ENCODE measurements at places on chromosomes 13 and 19. TPM values are rescaled to one million over a fixed set of nuclear protein-coding genes. Genes with fewer than 3 reads are reported as not detected.

DNA sequence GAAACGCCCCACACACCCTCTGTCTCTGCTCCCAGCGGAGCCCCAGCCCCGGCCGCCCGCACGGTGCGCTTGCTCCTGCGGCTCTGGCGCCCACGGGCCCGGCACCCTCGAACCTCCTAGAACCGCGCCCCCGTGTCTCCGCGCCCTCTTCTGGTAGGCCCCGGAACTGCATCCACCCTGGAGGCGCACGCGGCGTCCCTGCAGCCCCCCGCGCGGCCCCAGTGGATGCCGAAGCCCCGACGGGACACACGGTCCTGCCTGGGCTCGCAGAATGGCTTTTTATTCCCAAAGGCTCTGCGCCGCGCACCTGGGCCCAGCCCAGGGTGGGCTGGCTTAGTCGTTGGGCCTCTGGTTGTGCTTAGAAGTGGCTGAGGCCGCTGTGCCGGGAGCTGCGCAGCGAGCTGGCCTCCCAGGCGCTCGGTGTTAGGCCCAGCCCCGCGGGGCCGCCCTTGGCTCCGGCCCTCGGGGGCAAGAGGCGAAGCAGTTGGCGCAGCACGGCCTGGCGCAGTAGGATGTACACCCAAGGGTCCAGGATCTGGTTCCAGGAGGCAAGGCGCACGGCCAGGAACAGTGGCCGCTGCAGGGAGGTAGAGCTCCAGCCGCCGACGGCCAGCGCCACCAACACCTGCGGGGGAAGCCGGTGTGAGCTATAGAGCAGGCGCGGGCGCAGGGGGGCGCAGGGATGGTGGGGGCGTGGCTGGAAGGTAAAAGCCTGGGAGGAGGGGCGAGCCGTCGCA, 2.8 kb downstream of the PTGER1 start:
- DNase-seq = peak; percentile 88

GRCh38 chr13:101875717-101876393, 423.4 kb downstream of the ITGBL1 start:
- no peak for DNase-seq

ZNF442 gene
- 2.0 TPM for total RNA-seq

- DNase-seq = no peak
These were observed 206.7 kb upstream of the RFC3 start for GRCh38 chr13:33611121-33611805.

DNA sequence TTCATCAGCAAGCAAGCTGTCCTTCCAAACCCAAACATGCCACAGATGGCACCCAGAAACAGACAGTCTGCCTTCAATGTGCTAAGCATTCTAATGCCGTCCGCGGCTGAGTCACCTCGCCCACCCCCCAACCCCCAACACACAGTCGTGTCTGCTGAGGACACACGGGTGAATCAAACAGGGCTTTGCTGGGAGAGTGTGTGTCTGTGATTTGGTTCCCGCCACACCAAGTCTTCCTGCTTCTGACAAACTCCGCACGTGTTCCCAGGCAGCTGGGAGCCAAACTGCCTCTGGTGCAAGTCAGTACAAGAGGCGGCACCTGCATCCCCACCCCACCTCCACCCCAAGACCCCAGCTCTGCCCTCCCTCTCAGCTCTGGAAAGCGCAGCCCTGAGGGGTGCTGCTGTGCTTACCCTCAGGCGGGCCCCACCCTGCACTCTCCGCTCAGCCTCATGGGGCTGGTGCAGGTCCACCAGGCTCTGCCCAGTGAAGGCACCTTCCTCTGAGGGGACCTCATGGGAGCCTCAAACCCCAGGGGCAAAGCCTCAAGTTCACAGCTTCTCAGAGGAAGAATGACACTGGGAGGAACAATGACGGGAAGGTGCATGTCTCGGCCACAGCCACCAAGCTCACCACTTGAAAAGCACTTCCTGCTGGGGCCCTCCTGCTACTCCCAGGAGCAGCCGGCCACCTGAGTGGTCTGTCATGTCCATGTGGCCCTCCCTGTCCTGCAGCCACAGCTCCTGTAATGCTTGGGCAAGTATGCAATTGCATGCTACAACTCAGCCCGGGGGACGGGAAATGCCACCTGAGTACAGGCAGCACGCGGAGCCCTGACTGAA, 15.0 kb upstream of the SLC35E1 start:
- peak; percentile 78 for DNase-seq

GRCh38 chr19:41457241-41457640, 14.3 kb downstream of the ERICH4 start:
- peak; percentile 46 for DNase-seq

DNA sequence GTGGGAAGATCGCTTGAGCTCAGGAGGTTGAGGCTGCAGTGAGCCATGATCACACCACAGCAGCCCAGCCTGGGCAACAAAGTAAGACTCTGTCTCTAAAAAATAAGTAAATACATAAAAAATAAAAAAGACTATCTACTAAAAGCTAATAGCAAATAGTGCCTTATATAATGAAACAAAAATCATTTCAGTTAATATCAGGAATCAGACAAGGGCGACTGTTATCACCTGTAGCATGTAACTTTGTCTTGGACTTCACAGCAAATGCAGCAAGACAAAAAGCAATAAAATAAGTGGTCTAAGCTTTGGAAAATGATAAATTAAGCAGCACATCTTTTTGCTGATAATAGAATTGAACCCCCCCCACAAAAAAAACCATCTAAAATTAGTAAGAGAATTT, 21.2 kb upstream of the GPI start:
- DNase-seq = no peak

DPF1 gene
- 0.29 TPM for total RNA-seq

DNA sequence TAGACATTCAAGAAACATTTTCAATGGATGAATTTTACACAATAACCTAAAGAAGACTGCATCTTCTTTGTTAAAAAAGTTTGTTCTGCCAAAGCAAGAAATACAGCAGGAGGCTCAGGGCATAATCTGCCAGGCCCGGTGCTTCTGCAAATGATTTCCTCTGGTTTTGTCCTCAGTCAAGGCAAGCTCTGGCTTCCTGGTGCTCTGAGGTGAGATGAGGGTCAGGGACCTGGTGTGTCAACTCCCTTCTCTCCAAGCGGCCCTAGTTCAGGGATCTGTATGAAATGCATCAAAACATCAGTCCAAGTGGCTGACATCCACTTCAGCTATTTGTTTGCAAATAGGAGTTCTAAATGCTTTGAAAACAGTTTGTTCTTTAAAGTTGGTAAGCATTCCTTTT, 31.6 kb downstream of the LACC1 start:
- no peak for DNase-seq

DNA sequence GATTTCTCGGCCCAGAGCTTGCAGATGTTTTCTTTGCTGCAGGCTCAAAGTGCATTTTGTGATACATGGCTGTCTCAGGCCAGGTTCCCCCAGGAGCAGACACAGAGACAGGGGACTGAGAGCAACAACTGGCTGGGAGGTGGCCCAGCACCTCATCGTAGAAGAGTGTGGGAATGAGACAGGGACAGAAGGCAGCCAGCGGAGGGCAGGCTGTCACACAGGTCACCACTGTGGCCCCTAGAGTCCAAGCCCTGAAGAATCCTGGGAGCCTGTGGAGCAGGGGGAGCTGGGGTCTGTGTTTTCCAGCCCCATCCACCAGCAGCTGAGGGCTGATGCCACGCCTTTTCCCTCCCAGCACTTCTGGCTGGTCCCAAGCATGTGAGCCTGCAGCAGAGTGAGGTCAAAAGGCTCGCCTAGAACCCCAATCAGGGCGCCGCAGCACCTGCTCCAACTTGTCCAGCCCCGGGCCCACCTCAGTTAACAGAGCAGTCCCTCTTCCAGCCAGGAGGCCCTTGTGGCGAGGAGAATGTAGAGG, 723.8 kb downstream of the UQCRFS1 start:
- no peak for DNase-seq

ZNF580 gene
- 32.1 TPM for total RNA-seq

ZSCAN4 gene
- total RNA-seq = not detected

DNA sequence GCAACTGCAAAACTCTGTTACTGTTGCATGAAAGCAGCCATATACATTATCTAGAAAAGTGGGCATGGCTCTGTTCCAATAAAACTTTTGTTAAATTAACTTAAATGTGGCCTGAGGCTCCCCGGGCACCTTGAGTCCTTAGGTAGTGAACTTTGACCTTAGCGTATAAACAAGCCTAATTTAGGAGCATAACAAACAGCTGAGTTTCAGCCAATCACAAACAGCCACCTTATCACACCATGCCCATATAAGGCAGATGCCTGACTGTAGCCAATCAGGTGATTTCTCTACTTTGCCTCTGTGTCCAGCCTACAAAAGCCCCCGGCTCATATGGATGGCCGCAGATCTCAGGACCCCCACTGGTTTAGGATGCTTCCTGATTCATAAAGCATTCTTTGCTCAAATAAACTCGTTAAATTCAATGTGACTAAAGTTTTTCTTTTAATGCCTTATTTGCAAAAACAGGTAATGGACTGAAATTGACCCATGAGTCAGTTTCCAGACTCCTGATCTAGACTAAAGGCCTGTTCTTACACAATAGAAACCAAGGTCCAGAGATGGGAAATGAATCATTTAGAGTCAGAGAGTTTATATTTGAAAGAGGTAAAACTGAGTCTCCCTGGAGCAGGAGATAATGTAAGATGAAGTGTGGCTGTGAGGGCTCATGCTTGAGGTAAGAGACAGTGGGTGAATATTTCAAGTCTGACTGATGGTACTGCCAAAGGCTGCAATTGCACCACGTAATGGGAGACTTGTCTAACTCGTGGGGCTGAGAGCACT, 130.2 kb downstream of the FGF9 start:
- no peak for DNase-seq

CPB2 gene
- total RNA-seq = not detected

DNA sequence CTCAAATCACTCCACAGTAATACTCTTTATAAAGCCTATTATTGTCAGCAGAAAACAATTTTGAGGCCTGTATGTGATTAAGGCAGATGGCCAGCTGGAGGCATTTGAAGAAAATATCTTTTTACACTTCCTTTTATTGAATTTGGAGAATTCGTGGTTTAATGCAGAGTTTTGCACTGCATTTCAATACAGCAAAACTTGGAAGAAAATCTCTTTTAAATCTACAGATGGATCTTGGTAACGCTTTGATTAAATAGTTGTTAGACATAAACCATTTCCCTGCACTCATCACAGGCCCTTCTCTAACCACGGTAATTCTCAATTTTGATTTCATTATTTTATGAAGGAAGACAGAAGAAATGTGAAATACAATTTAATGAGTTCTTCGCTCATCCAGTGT, 185.7 kb downstream of the RFC3 start:
- DNase-seq = no peak

AMH gene
- total RNA-seq = 12.1 TPM

MRPS12 gene
- 60.2 TPM for total RNA-seq

DNA sequence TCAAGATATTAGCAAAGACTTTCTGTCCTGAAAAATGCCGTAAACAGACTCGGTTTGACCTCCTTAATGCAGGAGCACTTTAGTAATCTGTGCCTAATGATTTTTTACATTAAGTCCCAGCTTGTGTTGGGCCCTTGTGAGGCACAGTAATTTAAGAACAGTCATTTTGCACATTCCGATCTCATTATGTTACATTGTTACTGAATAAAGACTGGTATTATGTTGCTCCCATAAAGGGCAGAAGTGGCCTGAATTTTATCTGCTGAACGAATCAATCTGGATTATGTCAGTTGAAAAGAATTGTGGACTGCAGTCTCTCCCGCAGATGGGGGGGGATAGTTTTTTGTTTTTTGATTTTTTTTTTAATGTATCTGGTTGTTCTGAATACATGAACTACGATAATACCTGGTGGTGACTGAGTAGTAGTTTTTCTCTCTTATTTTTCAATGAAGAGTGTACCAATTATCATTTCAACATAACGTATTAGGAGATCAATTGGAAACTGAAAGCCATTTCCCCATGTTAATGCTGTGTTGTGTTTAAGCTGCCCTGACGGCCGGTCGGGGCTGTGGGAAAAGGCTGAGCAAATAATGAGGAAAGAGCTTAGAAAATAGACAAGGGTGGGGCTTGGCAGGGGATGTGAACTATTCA, 290.2 kb downstream of the ZNF536 start:
- DNase-seq = no peak

MTUS2 gene
- total RNA-seq = not detected

IZUMO2 gene
- total RNA-seq = not detected

DNA sequence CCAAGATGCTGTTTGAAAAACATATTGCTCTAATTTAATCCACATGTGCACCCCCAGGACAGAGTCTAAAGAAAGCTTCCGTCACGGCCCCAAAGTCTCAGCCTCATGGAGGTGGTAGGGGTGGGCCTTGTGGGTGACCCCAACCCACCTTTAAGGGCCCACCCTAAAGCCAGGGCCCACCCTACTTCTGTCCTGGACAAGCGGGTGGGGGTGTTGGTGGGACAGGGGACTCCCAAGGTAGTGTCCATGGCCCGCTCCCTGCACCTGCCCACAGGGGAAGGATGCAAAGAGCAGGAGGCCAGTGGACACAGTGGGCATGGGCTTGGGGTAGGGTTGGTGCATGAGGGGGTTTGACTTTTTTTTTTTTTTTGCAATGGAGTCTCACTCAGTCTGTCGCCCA, 66.8 kb downstream of the KCTD15 start:
- no peak for DNase-seq

- DNase-seq = no peak
These were observed 401.9 kb downstream of the PCDH20 start for GRCh38 chr13:61013796-61014195.
